ENCODE measurements at places on chromosomes 12 and 14.

DNA sequence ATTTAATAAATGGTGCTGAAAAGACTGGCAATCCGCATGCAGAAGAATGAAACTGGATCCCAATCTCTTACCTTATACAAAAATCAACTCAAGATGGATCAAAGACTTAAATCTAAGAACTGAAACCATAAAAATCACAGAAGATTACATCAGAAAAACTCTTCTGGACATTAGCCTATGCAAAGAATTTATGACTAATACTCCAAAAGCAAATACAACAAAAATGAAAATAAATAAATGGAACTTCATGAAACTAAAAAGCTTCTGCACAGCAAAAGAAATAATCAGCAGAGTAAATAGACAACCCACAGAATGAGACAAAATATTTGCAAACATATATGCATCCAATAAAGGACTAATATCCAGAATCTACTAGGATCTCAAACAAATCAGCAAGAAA is 14.3 kb upstream of the CLEC1A start:
- no peak for DNase-seq

DNA sequence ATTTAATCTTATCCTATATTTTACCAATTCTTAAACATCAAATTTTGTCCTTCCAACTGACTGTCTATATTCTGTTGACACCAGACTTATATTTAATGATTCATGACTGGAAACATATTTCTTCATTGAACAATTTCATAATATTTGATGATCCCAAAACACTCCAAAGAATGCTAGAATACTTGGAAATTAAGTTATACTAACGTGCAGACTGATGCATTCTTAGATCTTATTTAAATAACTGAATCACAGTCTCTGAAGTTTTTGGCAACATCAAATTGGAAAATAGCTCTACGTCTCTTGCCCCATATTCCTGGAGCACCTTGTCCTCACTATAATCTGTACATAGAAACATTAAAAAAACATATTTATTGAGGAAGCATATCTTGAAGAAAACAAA is 127.4 kb downstream of the HMGA2 start:
- DNase-seq = no peak

- no peak for DNase-seq
These were observed 455.6 kb upstream of the SEL1L start for GRCh38 chr14:81989211-81989610.

GRCh38 chr12:85057370-85057963 is 21.3 kb downstream of the LRRIQ1 start:
- DNase-seq = peak; percentile 41

GRCh38 chr12:724194-724855 is 28.1 kb upstream of the WNK1 start:
- no peak for DNase-seq

DNA sequence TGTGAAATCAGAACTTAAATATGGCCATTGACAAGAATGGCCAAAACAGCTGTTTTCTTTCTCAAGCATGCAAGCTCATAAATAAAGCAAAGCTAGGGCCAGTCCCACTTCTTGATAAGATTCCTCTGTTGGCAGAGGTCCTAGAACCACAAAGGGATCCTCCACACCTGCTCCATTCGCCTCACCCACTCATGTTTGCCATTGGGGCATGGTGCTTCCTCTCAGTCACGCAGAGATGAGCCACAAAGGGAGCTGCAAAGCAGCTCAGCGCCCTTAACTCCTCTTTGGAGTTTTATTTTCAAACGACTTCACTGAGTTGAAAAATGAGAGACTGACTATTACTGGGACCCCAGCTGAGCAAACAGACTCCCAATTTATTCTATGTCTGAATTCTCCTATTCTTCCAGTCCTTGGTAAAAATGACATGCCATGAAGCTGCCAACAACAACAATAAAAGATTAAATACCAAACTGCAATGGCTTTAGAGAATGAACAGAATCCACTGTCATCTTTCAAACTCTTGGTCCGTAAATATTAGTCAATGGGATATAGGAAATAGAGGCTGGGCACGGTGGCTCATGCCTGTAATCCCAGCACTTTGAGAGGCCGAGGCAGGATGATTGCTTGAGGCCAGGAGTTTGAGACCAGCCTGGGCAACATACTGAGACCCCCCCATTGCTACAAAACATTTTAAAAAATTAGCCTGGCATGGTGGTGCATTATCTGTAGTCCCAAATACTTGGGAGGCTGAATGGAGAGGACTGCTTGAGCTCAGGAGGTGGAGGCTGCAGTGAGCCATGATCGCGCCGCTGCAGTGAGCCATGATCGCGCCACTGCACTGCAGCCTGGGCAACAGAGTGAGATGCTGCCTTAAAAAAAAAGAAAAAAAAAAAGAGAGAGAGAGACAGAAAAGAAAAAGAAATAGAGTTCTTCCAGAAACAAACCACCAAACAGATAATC is 16.4 kb downstream of the MANSC1 start:
- peak; percentile 86 for DNase-seq
